ENCODE measurements at places on chromosomes 11 and 22.

GRCh38 chr22:45488764-45489370 is 13.8 kb upstream of the FBLN1 start:
- DNase-seq, result no peak

- no peak for DNase-seq
Observed at GRCh38 chr11:103736315-103737036, 300.0 kb upstream of the DDI1 start.

- no peak for DNase-seq
Observed at GRCh38 chr22:46731246-46732040, 6.6 kb downstream of the CERK start.

GRCh38 chr11:93267383-93267782 is 63.2 kb upstream of the DEUP1 start:
- DNase-seq, result no peak

DNA sequence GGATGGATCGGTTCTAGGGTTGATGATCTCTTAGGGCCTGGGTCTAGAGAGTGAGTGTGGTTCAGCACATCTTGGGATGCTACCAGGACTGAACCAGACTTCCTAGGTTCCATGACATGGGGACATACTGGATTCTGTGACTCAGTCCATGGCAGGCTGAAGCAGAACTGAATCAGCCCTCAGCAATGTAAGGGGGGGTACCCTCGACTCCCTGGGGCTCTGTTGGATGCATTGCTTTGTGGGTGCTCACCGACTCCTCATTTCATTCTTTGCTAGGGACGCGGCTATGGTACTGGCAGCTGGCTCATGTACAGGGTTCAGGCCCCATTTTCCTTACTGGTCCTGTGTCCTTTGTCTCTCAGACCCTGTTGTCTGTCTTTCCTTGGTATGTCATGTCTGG is 733 bp upstream of the GRAMD1B start:
- no peak for DNase-seq

DNA sequence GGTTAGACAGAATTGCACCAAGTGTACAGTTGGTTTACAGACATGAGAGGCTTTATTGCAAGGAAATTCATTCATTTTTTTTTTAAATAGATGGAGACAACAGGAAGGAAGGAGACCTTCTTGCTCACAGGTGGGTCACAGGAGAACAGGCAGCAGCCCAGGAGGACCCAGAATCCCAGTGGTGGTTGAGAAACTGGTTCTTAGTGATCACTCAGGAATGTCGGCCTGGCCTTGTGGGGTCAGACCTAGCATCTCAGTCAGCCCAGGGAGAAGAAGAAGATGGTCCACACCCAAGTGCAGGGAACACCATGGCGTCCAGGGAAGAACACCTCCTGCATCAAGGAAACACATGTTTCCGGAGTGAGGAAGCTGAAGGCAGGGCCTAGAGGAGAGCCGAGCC is 849 bp downstream of the KRTAP5-11 start:
- DNase-seq, result no peak

- peak; percentile 86 for DNase-seq
Observed at GRCh38 chr11:925496-926301, at the start of gene AP2A2. TSS of gene AP2A2 (plus strand) at chr11:925870. CDS start at chr11:926022, 152 bp downstream.

GRCh38 chr22:18013436-18013835 is 10.9 kb downstream of the MICAL3 start:
- DNase-seq, result no peak

GRCh38 chr22:23070418-23071229 is at the start of gene GNAZ:
TSS of gene GNAZ (plus strand) at chr22:23070519. CDS start at chr22:23095696, 25,177 bp downstream.
- no peak for DNase-seq

- DNase-seq, result no peak
Observed at GRCh38 chr11:31582697-31583096, 73.1 kb downstream of the ELP4 start.

DNA sequence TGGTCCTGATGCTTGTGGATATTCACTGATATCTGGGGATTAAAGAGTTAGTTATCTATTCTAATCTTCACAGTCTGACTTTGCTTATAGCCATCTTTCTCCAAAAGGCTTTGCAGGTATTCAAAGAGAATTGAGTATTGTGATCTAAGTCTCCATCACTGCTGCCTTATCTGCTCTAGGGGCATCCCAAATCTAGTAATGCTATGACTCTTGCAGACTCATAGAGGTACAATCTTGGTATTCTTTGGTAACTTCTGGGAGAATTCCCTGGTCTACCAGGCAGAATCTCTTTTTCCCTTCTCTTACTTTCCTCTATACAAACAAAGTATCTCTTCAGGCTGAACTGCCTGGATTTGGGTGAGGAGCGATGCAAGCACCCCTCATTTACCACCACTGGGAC is 746.3 kb downstream of the JRKL start:
- no peak for DNase-seq

DNA sequence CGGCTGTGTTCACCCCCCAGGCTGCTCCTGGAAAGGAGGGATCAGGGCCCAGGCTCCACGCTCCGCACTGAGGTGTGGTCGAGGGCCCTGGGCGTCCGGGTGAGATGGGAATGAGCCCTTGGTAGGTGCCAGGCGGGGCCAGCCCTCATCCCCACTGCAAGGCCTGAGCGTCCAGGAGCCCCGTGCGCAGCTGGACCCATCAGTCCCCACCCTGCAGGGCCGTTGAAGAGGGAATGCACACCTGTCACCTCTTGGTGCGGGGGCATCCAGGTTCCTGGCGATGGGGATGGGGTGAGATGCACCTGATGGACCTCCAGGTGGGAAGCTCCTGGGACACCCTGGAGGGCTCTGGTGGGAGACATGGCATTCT is 72.2 kb downstream of the KCNQ1 start:
- DNase-seq, result no peak

GRCh38 chr11:94201004-94201465 is 72.4 kb downstream of the PANX1 start:
- no peak for DNase-seq

GRCh38 chr11:20208622-20209111 is 48.4 kb upstream of the DBX1 start:
- DNase-seq, result no peak

DNA sequence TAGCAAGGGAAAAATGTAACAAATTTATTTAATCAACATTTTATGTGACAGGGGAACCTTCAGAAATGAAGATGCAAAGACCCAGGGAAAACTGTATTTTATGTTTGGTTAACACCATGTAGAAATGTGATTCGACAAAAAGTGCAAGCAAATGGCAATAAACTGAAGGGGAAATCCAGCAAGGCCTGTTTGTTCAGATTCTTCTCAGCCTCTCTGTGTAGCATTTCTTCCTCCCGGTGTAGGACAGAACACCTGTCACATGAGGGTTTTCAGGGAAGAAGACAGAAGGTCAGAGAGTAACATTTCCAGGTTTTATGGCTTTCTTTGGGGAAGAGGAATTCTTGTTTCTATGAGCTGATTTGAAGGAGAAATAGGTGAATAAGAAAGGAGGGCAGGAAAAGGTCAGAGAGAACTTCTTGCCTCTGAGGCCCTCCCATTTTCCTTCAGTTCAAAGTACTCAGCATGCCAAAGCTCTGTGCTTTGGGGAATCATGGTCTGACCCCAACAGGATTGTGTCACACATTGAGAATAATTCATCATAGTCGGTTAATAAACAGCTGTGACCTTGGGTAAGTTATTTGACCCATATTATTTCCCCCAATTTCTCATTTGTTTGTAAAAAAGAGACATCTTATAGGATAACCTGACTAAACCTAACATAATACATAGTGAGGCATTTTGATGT is 45.5 kb upstream of the ME3 start:
- DNase-seq, result no peak

GRCh38 chr22:28029201-28029948 is 110.3 kb upstream of the PITPNB start:
- no peak for DNase-seq

DNA sequence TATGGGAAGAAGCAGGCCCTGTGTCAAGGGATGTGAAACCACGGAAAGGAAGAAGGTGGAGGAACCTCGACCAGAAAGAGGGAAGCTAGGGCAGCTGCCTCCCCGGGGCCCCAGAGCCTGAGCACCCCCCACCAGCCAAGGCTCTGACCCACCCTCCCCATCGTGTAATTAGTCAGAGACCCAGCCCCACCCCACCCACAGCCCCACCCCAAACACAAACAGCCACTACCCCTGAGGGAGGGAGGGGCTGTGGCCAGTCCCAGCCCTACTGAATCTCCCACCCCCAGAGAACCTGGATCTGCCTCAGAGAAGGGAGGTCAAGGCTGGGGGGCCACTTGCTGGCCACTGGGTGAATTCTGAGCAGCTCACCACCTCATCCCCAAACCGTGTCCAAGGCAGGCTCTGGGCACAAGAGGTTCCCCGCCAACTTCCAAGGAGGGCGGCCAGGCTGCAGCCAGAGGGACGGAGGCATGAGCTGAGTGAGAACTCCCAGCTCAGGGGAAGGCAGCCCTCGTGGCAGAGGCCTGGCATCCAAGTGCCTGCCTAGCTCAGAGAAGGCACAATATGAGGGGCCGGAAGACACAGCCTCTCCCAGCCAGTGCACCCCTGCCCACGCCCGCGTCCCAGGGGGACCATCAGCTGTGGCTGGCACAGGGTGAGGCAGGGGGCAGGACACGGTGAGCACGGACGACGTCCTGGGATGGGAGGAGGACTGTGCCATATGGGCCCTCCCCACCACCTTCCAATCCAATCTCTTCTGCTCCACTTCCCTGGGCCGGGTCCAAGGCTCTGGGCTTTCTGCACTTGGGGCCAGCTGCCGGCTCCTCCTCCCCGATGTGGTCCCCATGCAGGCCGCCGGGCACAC is 2.7 kb downstream of the PLXNB2 start:
- no peak for DNase-seq

DNA sequence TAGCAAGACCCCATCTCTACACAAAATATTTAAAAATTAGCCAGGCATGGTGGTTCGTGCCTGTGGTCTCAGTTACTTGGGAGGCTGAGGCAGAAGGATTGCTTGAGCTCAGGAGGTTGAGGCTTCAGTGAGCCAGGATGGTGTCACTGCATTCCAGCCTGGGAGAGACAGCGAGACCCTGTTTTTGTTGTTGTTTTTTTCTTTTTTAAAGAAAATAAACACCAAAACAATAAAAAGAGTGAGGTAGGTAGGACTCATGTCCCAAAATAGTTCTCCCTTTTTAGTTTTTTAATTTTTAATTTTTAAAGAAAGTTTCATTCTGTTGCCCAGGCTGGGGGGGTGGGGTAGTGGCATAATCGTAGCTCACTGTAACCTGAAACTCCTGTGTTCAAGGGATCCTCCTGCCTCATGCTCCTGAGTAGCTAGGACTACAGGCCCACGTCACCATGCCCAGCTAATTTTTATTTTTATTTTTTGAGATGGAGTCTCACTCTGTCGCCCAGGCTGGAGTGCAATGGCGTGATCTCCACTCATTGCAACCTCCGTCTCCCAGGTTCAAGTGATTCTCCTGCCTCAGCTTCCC is 25.5 kb upstream of the MALAT1 start:
- no peak for DNase-seq
